ENCODE measurements at places on chromosomes 6 and 20.

DNA sequence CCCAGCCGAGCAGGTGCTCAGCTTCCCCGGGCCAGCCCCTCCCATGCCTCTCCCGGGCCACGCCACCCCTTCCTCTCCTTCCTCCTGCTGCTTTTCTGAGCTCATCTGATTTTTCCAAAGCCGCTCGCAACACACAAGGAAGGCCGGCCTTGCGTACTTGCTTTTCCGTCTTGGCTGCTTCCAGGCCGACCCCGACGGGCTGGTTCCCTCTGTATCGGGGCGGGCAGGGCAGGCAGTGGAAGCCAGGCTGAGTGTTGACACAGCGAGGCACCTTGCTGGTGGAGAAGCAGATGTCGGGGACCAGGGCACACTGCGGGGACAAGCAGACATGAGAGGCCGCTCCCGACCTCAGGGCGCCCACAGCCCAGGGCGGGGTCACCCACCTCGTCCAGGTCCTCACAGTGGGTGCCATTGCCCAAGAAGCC is 21.1 kb downstream of the THBS2 start:
- no peak for DNase-seq

GRCh38 chr6:1917626-1918371 is 308.1 kb downstream of the FOXC1 start:
- no peak for DNase-seq

GRCh38 chr6:2917065-2917464 is 14.0 kb upstream of the SERPINB9 start:
- no peak for DNase-seq

DNA sequence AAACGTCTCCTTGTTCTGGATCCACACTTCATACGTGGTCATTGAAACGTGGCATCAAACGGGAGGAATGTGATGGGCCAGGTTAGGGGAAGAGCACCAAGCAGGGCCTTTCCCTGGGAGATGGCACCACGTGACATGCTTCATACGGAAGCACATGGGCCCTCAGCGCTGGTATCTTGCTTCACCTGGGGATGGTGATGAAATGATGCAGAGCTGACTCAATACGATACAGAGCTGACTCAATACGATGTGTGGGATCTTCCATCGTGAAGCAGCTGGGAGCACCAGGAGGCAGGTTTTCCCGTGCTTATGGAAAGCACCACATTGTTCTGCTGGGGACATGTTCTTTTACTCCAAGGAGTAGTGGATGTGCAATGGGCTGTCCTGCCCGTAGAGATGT is 22.5 kb upstream of the TAGAP start:
- no peak for DNase-seq

GRCh38 chr6:13299918-13300317 is 28.4 kb downstream of the TBC1D7 start:
- DNase-seq, result no peak

DNA sequence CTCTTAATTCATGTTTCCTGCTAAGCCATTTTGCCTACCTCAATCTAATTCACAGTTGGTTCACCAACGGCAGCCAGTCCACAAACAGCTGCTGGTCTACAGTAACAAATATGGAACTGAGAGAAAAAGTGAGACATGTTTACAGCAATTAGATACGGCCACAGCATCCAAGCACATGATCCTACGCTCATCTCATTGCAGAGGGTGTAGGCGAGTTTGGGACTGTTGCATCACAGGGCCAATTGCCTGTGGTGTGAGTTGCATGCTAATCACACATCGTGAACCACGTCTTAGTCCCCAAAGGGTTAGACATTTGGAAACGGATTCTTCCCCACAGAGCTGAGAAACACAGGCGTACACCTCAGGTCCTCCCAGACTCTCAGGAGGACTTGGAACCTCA is 166.9 kb downstream of the EYA2 start:
- DNase-seq, result no peak

GRCh38 chr6:132643547-132643946 is 15.4 kb downstream of the TAAR1 start:
- DNase-seq, result no peak

GRCh38 chr20:48772183-48772976 is 55.4 kb downstream of the PREX1 start:
- peak; percentile 97 for DNase-seq

DNA sequence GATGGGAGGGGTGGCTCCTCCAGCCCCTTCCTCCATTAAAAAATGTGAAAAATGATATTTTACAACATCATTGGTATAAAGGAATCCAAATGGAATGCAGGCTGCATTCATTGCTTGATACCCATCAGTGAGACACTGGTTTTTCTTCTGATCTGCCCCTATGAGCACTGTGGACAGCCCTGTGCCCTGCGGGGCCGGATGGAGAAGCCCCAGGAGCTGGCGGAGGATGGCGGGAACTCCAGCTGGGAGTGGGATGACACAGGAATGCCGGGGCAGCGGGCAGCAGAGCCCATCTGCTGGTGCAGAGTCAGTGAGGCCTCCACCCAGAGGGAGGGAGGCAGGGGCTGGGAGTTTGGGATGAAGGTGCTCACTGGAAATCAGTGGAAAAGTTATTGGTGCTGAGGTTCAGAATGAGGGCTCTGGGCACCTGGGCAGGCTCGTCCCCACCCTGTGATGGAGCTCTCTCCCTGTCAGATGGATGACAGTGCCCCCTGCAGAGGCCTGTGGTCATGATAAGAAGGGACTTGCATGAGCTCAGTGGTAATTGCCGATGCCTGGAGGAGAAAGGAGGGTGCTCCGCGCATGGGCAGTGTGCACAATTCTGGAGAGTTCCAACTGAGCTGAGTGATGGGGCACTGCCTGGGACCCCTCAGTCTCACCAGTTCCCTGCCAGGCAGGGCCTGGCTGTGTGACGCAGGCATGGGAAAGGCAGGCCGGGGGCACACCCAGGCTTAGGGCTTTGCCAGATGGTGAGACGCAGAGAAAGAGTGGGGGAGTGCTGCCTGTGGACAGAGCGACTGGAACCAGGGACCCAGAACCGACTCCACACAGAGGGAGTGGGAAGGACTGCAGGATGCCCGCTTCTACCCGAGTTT is 23.2 kb downstream of the CTCFL start:
- DNase-seq, result no peak
